ENCODE measurements at places on chromosomes 2 and 18.

- no peak for DNase-seq
These were observed 52.4 kb downstream of the REEP1 start for GRCh38 chr2:86284987-86285386.

DNA sequence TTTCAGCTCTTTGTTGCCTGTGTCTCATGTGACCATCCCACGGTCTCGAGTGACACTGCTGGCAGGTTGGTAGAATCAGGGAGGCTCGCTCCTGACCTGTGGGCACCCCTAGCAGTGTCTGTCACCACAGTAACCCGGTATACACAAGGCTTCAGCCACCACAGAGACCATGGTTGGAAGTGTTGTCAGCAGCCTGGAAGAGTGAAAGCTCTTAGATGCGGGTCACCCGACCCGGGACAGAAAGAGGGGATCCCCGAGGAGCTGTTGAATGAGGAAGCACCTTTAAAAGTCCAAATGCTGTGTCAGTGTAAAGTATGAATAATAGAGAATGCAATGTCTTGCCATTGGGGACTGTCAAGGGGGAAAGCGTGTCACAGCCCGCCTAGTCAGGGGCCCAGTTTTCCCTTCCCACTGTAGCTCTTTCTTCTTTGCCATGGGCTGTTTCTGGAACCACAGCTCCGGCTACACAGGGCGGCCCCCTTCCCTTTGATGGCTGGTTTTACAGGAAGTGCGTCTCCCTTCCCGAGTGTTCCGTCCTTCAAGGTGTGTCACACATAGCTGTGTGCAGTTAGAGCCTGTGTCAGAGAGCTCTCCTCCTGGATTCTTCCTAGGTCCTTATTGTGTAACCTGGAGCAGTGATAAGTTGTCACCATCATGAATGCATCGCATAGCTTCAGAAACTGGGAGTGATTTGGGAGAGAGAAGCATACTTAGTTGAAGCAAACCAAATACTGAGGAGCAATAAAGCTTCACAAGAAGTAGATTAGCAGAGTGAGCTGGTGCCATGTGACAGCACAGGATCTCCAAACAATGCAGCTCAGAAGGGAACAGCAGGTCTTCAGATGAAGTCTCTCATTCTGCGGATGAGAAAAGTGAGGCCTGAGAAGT lies 81.4 kb downstream of the MTCL1 start:
- DNase-seq = no peak

DNA sequence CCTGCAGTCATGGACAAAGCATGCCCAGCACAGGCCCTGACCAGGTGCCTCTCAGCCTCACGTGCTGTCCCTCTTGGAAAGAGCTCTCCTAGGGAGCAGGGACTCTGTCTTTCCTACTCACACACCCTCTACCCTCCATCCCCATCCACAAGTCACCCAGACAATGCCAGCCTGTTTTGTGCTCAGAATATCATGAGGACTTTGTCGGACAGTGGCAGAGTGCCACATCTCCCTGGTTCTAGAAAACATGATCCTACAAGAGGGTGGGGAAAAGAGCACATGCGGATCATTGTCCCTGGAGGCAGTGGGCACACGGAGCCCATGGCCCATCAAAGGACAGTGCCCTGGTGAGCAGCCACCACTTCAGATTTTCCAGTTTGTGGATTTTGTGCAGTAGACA lies 3.7 kb upstream of the MAL start:
- no peak for DNase-seq

DNA sequence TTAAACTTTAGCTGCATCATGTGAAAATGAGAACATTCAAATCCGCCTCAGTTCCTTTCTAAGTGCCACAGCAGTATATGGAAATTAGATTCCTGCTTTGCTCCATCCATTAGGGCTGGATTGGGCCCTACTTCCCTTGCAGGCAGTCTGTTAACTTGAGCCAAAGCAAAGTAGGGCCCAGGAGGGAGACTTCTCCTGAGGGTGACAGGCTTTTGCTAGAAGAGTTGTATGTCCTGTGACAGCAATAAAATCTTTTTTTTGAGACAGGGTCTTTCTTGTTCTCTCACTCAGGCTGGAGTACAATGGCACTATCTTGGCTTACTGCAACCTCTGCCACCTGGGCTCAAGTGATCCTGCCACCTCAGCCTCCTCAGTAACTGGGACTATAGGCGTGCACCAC lies 28.1 kb downstream of the VIL1 start:
- no peak for DNase-seq

DNA sequence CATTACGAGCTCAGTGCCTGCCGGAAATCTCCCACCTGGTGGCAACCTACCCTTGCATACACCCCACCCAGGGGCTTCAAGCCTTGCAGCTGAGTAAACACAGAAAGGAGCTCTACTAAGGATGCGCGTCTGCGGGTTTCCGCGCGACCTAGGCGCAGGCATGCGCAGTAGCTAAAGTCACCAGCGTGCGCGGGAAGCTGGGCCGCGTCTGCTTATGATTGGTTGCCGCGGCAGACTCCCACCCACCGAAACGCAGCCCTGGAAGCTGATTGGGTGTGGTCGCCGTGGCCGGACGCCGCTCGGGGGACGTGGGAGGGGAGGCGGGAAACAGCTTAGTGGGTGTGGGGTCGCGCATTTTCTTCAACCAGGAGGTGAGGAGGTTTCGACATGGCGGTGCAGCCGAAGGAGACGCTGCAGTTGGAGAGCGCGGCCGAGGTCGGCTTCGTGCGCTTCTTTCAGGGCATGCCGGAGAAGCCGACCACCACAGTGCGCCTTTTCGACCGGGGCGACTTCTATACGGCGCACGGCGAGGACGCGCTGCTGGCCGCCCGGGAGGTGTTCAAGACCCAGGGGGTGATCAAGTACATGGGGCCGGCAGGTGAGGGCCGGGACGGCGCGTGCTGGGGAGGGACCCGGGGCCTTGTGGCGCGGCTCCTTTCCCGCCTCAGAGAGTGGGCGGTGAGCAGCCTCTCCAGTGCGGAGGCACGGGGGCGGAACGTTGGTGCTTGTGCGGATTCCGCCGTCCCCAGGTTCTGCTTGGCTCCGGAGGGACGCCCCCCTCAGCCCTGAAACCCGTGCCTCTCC lies at the start of gene MSH2:
MSH2 (plus strand) TSS at position 352 of the 804 bp plus-strand sequence; CDS start at position 388, 36 bp downstream.
- DNase-seq = peak; percentile 87

GRCh38 chr2:234444893-234445292 lies 52.0 kb downstream of the ARL4C start:
- peak; percentile 29 for DNase-seq

GRCh38 chr2:219447242-219448098 lies 12.8 kb downstream of the SPEG start:
- no peak for DNase-seq

DNA sequence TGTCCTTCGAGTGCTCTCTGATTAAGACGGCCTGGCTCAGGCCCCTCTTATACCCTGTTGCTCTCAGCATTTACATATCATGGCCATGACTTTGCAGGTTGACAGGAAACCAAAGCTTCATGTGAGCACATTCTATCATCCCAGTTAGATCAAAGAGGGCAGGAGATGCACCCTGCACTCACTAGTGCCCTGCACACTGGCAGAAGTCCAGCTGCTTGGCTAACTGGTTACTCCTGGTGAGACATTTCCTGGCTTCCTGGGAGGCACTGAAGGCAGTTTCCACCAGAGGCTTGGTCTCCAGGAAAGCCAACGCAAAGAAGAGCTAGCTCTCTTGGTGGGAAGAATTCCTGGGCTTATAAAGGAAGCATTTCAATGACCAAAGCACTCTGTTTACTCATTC lies 66.3 kb downstream of the LIPG start:
- DNase-seq = no peak

DNA sequence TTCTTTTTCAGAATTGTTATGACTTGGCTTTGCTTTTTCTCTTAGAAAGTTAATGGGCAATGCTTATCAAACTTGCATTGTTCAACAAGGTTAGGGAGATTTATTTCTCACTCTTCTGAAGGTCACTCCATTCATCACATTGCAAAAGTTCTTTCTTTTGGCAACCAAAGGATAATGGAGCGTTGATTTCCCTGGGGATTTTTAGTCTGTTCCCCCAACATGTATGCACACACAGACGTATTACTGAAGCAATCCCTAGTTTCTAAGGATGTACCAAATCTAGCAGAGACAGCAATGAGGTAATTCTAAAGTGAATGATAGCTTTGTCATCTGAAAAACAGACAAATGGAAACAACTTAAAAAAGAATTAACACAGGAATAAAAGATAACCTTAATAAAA lies 349.1 kb downstream of the NYAP2 start:
- no peak for DNase-seq

- DNase-seq = no peak
These were observed 262.0 kb downstream of the MREG start for GRCh38 chr2:215751200-215751910.

DNA sequence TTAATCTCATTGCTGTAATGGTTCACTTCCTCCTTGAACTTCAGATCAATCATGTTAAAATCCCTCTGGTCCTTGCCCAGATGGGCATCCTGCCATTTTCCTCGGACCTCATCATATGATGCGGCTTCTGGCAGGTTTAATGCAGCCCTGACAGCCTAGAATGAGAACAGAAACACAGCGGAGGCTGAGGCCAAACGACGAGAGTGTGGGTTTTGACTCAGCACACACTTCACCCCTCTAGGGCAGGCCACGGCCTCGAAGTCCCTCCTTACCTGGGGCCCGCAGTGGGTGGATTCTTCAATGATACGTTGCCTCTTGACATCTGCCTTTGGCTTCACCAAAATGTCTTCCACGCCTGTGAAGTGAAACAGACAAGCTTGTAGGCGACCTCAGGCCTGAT lies 56.8 kb downstream of the POLR1A start:
- DNase-seq = no peak

- DNase-seq = no peak
These were observed 18.4 kb downstream of the L3MBTL4 start for GRCh38 chr18:6396276-6396675.

DNA sequence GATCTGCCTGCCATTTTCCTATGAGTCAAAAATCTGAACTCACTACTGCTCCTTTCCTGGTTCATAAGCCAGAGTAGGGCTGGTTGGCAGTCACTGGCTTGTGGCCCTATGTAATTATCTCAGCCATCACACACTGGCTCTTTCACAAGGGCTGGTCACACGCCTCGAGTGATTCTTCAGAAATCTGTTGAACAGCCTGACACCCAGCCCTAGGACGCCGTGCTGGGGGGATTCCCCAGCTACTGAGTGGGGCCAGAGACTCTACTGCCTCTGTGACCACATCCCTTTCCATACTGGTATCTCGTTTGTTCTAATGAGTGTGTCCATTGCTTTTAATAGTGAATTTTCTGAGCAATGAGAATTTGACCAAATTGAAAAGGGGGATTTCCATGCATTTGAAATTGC lies 45.8 kb upstream of the RBM44 start:
- DNase-seq = no peak

- DNase-seq = no peak
These were observed 61.4 kb downstream of the TAF4B start for GRCh38 chr18:26287644-26288043.

- no peak for DNase-seq
These were observed 109.9 kb upstream of the CAB39 start for GRCh38 chr2:230602562-230603230.

DNA sequence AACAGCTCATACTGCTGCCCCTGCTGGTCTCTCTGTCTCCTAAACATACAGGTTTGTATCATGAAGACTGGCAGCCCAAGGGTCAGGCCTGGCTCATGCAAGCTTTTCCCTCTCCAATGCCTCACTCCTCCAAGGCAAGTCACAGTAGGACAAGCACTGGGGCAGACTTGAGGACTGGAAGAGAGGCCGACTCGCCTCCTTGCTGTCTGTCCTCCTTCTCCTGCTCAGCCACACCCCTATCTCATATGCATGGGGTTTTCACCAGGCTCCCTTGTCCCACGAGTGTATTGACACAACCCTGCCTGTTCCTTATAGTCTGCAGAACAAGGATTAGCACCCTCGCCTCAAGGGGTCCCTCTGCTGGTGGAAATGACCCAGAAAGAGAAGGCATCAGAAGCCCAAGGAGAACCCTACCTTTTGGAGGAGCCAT lies 223.7 kb downstream of the SOX11 start:
- no peak for DNase-seq

- DNase-seq = no peak
These were observed 69.3 kb upstream of the SNTG2 start for GRCh38 chr2:881204-881918.

GRCh38 chr2:199940373-199940772 lies 14.9 kb downstream of the TYW5 start:
- DNase-seq = no peak

- DNase-seq = no peak
These were observed 3.9 kb upstream of the TRIB2 start for GRCh38 chr2:12712881-12713280.

DNA sequence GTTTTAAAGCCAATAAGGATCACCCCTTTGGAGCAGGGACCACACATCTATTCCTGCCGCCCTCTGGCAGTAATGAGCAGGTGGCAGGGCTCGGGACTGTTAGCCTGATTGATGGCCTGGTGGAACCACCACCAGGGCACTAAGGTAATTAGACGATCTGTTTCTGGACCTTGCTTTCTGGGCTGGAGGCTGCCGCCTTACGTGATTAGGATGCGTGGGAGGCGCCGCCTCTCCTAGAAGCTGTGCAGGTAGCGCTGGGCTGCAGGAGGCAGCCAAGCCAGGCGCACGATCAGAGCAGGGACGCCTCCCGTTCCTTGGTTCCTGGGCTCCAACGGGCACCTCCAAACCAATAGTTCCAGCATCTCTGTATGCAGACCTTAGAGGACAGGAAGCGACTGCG lies 242.6 kb upstream of the RAB12 start:
- DNase-seq = no peak

DNA sequence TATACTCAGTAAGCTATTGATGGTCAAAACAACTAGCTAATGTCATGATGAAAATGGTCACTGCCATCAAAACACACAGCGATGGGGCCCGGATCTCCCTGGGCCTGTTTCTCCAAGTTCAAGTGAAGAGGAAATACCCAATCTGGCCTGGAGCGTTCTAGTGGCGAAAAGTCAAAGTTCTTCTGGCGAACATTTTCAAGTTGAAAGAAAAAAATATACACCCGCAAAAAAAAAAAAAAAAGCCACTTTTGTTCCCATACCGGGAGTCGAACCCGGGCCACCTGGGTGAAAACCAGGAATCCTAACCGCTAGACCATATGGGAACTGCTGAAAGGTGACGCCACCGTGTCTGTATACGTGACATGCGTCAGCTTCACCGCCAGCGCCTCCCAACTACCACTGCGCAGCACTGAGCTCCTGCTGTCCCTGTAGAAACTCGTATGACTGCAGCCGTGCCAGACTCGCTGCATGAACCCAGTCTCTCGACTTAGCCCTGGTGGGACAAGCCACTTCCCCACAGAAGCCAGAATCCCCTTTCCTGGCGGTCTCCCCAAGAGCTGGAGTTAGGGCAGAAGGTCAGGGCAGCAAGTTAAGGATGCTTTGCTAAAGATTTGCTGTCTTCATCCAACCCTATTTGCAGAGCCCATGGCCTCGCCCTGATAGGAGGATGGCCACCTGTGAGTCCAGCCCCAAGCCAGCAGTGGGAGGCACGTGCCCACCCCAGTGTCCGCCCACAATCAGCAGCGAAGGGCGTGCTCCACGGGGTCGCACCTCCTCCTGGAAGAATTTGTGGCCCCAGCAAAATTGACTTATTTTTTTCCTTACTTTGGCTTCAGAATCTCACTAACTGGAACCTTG lies 5.6 kb upstream of the IMP4 start:
- DNase-seq = peak; percentile 41

- DNase-seq = no peak
These were observed 194.8 kb upstream of the NABP1 start for GRCh38 chr2:191483117-191483516.

- no peak for DNase-seq
These were observed 4.3 kb upstream of the GBX2 start for GRCh38 chr2:236172255-236173035.

All from activated T-helper 9 cell treated with anti-CD3 and anti-CD28 coated beads, Interleukin-2, amount 50 U/mL, for 16 hours (primary cell).